Globus pallidus (tissue), 1 donor: ENCODE measurements at places on chromosomes 16 and 17.

DNA sequence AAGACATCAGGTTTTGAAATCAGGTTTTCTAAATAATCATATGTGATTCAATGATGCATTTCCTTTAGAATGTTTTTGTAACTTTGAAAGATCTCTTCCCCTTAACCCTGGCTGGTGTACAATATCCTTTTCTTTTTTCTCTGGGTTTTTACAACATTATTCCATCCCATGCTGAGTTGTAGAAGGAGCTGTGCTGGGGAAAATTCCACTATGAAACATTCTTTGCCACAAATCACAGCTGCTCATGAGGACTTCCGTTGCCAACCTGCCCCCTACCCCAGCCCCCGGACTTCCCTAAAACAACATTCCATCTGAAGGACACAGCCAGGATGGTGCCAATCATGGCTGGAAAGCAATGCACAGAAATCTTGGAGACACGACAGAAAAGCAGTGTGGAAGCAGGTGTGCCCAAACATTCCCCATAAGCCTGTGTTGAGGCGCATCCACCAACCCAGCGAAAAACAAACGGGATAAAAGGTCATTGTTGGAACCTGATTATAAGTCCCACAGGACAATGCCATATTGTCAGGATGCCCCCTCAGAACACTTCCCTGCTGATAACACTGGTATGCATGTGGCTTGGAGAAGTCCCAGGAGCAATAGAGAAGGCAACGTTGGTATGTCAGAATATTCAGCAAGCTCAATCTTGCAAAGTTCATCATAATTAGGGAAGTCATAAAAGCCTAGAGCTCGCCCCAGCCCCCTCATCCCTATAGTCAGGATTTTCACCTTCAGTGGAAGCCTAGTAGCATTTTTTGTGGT lies 475.0 kb downstream of the HS3ST3B1 start:
- DNase-seq = no peak

GRCh38 chr16:83458612-83459011 lies 349.2 kb upstream of the HSBP1 start:
- no peak for DNase-seq

- no peak for DNase-seq
These were observed 2.4 kb downstream of the MATCAP1 start for GRCh38 chr16:67181346-67181745.

DNA sequence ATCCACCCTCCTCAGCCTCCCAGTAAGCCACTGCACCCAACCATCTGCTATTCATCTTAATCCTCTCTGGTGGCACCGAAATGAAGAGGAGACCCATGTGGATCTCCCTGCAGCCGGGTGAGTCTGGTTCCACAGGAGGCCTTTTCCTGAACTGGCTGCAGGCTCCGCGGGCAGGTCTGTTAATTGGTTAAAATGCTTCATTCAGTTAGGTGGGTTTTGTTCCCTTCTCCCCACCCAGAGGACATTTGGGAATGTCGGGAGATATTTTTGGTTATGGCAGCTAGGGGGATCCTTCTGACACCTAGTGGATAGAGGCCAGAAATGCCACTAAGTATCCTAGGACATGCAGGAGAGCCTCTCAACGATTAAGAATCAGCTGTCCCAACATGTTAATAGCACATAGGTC lies 16.7 kb downstream of the C16orf54 start:
- DNase-seq = no peak

DNA sequence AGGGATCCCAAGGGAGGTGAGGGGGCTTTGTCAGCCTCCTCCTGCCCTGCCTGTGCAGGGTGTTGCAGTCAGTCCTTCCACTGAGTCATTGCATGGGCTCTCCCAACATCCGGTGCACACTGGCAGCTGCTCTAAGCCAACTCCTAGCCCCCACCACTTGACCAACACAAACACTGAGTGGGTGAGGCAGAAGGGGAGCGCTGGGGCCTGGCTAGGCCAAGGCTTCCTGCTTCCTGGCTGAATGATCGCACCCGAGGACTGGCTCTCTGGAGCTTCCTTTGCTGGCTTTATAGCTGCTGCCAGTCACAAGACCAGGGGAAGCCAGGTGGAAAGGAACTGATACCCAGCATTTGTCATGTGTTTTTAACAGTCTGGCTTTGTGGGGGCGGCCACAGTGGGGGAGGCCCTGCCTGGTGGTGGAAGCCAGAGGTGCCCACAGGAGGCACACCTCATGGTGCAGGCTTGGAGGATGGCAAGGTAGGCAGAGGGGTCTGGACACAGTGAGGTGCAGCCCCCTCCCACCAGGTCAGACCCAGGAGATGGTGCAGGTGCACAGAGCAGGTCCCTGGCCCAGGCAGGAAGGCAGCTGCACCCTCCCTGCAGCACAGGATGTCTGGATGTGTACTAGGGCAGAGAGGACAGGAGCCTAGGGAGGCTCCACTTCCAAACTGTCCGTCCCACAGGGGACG lies 6.8 kb downstream of the MPG start:
- DNase-seq = no peak

DNA sequence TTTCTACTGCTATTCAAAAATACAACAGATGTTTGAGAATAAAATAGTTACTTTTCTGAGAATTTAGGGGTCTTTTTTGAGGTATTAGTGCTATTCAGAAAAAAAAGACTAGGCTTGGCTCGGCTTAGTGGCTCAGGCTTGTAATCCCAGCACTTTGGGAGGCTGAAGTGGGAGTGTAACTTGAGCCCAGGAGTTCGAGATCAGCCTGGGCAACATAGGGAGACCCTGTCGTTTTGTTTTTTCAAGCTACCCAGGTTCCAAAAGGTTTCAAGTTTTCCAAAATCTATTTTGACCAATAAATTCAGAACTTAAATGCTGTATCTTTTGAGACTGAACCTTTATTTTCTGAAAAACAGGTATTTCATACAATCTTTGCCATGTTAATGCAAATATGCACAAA lies 3.2 kb upstream of the ARL6IP1 start:
- DNase-seq = no peak

- DNase-seq = no peak
These were observed 26.8 kb downstream of the KATNIP start for GRCh38 chr16:27576729-27577128.

GRCh38 chr17:56887105-56887504 lies 26.7 kb downstream of the TRIM25 start:
- no peak for DNase-seq

GRCh38 chr17:62870030-62870541 lies 62.0 kb upstream of the MARCHF10 start:
- no peak for DNase-seq

DNA sequence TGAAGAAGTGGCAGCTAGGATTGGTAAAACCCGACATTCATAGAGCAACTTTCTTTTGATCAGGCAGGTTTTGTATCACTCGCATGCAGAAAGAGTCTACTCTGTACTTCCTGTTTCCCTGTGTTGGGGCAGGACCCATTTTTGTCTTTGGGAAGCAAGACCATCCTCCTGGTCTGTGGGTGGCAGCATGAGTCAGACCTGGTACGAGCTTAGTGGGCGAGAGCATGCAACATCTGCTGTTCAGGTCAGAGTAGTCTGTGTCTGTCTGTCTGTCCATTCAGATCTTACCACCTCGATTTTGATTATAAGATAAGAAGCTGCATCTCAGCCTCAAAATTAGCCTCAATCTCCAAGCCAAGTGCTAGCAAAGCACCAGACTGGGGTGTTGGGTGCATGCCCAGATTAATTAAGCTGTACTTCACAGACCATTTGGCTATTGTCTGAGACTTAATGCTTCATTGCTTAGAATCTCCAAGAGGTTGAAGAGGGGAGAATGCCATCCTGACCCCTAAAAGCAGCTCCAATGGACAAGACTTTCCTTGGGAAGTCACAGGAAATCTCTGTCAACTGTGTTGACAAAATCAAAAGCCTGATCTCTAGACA lies 110.9 kb downstream of the XYLT1 start:
- peak; percentile 36 for DNase-seq

DNA sequence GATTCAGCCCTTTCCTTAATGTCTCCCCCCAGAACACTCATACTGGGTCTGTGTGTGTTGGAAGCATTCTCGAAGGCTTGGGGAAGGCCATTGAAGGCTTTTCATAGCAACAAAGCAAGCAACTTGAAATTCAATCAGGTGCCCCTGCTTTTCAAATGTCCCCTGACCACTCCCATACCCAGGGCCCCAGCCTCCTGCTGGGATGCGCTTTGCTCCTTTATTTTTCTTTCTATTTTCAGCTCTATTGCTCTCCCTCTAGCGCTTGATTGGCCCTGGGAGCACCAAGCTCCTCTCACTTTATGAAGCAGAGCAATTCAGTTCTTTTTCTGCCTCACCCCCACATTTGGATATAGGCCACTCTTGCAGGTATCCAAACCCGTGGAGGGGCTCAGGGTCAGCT lies 92.0 kb downstream of the WSCD1 start:
- DNase-seq = no peak

DNA sequence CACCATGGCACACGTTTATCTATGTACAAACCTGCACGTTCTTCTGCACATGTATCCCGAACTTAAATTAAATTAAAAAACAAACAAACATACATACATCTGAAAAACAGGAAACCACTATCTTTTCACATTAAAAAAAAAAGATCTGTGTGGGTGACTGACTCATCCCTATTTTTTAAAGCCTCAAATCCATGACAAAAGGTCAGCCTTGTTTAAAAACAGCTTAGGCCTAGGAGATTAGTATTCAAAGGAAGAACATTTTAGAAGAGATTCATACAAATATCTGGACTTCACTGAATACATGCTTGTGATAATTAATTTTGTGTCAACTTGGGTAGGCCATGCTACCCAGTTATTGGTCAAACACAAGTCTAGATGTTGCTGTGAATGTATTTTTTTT lies 4.7 kb upstream of the PRKAR1A start:
- no peak for DNase-seq

DNA sequence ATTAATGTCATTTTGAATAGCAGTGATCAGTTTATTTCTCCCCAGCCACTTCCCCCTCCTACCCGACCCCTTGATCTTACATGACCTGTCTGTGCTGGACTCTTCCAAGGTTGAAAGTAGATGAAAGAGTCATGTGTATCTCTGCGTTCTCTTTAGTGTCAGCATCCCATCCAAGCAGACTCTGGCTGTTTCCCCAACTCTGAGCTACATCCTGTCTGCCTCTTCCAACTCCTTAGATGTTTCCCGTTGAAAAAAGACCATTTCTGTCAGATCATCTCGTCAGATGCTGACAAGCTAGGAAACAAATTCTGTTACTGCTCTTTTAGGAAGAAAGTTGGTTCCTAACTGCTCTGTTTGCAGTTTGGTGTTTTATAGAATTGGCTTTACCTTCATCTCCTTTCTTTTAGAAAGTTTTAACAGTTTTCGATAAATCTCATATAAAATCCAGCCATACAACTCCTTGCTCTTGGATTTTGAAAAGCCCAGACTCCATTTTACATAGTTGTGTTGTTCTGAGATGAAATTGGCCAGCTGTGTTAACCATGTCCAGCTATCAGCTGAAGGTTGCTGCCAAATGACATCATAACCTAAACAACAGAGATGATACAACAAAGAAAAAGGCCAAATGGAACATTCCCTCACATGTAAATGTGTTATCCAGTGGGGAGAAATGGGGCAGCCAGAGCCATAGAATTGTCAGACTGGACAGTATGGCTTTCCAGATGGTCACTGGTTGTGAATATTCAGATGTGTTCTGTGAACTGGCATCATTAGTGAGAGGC lies 43.5 kb downstream of the CYB561 start:
- peak; percentile 40 for DNase-seq

GRCh38 chr17:63497708-63498483 lies 21.0 kb downstream of the ACE start:
- no peak for DNase-seq

GRCh38 chr16:848510-849253 lies 48.1 kb upstream of the GNG13 start:
- DNase-seq = no peak

GRCh38 chr16:28168991-28169554 lies 42.7 kb downstream of the XPO6 start:
- DNase-seq = no peak

GRCh38 chr17:951325-952132 lies 28.0 kb downstream of the NXN start:
- no peak for DNase-seq

DNA sequence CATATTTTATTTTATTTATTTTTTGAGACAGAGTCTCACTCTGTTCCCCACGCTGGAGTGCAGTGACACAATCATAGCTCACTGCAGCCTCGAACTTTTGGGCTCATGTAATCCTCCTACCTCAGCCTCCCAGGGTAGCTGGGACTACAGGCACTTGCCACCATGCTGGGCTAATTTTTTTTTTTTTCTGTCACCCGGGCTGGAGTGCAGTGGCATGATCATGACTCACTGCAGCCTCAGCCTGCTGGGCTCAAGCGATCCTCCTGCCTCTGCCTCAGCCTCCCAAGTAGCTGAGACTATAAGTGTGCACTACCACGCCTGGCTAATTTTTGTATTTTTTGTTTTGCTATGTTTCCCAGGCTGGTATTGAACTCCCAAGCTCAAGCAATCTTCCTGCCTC lies 17.1 kb downstream of the UNC45B start:
- no peak for DNase-seq

GRCh38 chr17:6995500-6996255 lies at the start of gene ALOX12:
Gene ALOX12 (plus strand): TSS chr17:6996049. CDS start chr17:6996118, 69 bp downstream.
- no peak for DNase-seq

DNA sequence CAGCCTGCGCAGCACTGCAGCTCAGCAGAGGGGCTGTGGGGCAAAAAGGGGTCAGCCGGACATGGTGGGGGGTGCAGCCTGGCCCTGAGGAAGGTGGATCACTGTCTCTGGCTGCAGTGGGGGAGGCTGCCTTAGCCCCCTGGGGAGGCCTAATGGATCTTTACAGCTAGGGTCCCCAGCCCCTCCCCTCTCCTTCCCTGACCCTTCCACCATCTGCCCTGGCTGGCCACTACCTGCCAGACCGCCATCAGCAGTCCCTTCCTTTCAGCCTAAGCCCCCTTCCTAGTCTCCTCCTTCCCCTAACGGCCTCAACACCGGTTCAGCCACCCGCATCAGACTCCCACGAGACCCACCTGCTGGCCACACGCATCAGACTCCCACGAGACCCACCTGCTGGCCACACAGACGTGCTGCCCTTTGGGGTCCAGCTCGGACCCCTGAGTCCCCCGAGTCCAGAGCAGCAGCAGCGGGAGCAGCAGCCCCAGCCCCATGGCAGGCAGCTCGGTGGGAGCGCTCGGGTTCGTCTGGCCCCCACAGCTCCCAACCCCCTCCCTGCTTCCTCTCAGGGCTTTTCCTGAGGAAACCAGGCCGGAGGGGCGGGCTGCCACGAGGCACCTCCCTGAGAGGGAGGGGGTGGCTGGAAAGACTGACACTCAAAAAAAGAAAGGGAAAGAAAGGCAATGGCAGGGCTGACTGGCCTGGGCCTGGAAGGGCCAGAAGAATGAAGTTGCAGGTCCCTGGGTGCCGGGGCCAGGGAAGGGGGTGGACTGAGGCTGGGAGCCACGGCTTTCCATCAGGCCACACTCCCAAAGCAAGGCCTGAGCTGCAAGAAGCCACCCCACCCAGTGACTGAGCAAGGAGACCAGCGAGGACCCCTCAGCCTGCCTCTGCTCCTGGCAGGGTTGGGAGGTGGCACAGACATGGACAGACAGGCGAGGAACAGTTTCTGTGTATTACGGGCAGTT lies at the start of gene SCARF1:
Gene SCARF1, minus strand, starts transcription at position 526 of the 965 bp plus-strand sequence. Its CDS starts 35 bp downstream, at position 491.
- no peak for DNase-seq
